ENCODE measurements at places on chromosomes 11 and 22.

DNA sequence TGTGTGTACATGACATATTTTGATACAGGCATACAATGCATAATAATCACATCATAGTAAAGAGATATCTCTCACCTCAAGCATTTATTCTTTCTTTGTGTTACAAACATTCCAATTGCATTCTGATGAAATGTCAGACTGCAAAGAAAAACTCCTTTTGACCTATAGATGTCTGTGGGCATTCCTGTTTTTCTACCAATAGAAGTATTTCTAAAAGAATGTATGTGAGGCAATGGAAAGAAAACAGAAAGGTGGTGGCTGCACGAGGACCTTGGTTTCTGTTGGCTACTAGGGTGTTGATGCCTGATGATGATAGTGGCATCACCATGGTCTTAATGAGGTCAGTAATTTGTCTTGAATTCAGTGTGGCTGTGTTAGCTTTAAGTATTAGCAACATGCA, 137.0 kb upstream of the ANO3 start:
- no peak for DNase-seq

DNA sequence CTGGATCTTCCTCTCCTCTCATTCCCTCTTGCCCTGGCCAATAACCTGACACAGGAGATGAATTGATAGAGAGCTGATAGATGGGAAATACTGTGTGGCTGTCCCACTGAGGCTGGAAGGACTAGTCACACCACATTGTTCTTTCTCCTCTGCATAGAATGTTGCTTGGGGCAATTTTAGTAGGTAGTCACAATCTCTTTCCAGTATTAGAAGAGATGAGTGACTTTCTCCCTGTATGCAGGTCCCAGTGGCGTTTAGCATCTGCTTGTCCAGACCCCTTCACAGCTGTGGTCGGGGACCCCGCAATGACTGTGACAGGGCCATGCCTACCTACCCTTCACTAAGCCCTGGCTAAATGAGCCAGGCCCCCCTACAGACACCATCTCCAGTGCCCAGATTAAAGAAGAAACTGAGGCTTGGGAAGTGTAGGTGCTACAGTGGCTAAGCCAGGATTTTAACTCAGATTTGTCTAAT, 24.0 kb upstream of the P2RY2 start:
- no peak for DNase-seq

DNA sequence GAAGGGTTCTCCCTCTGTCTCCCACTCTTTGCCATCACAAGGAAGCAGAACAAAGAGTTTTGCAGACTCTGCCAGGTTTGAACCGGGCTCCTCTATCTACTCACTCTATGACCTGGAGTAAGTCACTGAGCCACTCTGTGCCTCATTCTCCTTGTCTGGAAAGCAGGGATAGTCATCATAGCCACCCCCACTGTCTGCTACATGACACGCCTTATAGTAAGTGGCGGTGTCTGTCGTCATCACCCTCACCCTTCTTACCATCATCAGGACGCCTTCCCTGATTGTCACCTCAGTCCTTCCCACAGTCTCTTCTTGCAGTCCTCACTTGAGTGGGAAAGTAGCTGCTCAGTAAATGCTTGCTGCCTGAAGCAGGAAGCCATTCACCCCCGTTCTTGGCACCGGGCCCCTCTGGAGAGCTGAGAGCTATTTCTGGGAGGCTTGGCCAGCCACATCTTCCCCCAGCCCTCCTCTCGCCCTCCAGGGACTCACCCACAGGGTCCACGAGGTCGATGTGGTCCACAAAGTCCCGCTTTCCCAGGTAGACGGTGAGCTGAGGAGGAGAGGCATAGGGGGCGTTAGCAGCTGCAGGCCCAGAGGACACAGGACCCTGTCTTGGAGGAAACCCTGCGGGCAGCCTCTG, 46.4 kb downstream of the TPBGL start:
- no peak for DNase-seq

DNA sequence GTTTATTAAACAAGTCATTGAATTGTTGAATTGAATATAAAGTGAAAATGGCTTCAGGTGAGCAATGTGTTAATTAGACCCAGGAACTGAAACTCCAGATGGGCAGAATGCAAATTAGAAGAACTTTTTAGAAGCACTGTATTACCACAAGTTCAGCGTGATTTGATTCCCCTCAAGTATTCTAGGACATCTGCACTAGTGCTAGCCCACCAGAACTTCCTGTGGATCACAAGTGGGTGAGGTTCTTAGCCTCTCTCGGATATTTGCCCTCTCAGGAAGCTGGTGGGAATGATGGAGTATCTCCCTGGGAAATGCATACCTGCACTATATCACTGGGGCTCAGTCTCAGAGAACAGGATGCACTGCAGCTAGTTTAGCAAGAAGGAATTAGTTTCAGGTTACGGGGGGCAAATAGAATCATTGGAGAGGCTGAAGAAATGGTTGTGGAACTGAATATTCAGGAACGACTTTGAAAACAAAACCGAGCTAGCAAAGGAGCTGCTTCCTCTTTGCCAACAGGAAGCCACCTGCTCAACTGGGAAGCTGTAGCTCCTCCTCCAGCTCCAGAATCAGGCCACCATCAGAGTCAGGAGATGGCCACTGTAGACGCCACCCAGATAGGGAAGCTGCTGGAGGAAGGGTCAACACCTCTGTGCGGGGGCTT, 74.3 kb downstream of the DHCR7 start:
- no peak for DNase-seq

- DNase-seq = no peak
These were observed 1.0 kb downstream of the ST14 start for GRCh38 chr11:130160498-130161155.

DNA sequence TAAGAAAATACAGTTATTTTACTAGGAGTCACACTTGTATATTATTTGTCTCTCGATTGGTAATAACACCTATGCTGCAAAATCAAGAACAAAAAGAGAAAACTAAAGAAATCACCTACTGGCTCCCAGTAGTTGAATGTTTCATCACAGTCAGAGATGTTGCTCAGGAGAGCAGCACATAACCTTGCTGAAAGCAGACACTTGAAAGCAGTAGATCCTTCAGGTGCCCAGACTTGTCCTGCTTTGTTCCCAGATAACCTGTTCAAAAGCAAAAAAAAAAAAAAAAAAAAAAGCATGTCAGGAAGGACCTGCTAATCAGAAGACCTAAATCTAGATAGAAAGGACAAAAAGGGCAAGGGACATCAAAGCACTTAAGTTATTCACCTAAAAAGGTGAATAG, 1.3 kb downstream of the ALG9 start:
- DNase-seq = no peak

- DNase-seq = no peak
These were observed 125.6 kb upstream of the LMO1 start for GRCh38 chr11:8389029-8389996.

GRCh38 chr11:67401495-67402191, at the start of gene PPP1CA:
TSS of gene PPP1CA (minus strand) at chr11:67401858. CDS start at chr11:67401782, 76 bp downstream.
- DNase-seq = peak; percentile 84

- DNase-seq = no peak
These were observed 202.2 kb upstream of the SORL1-AS1 start for GRCh38 chr11:121654843-121655536.

DNA sequence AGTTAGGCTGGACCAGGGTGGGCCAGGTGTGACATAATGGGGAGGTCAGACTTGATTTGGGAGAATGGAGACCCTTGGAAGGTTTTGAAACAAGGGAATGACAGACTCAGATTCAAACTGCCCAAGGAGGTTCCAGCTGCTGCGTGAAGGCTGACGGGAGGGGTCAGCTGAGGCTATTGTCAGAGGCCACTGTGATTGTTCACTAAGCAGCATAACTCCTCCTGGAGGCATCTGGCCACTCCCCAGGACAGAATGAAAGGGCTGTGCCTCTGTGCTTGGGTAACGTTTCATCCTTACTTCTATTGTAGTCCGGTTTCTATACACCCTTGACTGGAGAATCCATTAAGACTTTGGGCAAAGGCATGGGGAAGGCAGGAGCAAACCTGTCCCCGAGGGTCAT, 126.6 kb downstream of the DSCAML1 start:
- DNase-seq = no peak

GRCh38 chr22:27080036-27080578, 422.7 kb downstream of the MIAT start:
- no peak for DNase-seq

DNA sequence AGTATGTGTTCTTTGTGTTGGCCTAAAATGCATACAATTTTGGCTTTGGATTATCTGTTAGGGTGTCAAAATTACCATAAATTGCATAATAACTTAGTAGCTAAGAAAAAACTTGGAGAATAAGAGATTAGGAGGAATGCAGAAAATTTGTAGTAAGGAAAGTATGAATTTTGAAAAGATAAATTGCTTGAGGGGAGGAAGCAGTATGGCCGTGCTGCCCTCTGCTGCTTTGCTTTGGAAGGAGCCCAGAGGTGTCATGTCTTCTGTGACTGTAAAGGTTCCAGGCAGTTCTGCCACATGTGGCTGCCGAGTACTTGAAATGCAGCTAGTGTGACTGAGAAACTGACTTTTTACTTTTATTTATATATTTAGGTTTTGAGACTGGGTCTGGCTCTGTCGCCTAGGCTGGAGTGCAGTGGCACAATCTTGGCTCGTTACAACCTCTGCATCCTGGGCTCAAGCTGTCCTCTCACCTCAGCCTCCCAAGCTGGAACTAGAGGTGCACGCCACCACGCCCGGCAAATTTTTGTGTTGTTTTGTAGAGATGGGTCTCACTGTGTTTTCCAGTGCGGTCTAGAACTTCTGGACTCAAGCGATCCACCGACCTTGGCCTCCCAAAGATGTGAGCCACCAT, 1.8 kb downstream of the ADSL start:
- peak; percentile 37 for DNase-seq

- no peak for DNase-seq
These were observed 9.8 kb downstream of the SCN4B start for GRCh38 chr11:118142809-118143208.

- no peak for DNase-seq
These were observed 37.0 kb downstream of the BCL2L13 start for GRCh38 chr22:17675584-17675983.

All from T-helper 22 cell (primary cell).